Activated T-helper 1 cell treated with Interleukin-2 at 50 U/mL for 16 hours (primary cell): ENCODE measurements at places on chromosomes 3 and 15.

DNA sequence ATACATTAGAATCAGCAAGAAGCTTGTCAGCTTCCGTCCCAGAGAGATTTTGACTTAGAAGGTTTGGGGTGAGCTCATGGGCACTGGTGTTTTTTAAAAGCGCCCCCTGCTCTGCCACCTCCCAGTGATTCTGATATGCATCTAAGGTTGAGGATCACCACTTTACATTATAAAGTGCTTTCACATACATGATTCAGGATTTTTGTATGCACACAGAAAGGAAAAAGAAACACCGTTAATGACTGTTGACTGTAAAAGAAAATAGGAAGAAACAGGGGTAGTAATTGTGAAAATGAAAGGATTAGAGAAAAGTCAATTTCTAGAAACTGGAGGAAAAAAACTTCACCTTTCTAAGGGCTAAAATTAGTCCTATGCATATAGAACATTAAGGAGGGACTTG, 104.9 kb upstream of the ZBED2 start:
- DNase-seq, result no peak

DNA sequence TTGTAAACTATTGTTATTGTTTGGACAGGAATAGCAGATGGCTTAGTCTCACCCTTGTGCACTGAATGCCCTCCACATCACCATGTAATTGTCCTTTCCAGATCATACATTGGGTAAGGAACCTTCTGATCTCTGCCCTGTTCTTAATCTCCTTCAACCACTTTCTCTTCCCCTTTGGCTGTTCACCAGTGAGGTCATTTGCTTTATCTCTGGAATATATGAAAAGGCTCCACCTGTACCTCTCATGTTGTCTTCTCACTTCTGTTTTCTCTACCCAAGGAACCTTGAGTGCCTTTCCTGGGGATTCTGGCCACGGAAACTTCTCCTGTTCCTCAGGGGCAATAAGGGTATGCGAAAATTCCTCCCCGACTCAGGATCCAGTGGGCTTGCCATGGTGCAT, 28.5 kb downstream of the MCTP2 start:
- DNase-seq, result no peak

DNA sequence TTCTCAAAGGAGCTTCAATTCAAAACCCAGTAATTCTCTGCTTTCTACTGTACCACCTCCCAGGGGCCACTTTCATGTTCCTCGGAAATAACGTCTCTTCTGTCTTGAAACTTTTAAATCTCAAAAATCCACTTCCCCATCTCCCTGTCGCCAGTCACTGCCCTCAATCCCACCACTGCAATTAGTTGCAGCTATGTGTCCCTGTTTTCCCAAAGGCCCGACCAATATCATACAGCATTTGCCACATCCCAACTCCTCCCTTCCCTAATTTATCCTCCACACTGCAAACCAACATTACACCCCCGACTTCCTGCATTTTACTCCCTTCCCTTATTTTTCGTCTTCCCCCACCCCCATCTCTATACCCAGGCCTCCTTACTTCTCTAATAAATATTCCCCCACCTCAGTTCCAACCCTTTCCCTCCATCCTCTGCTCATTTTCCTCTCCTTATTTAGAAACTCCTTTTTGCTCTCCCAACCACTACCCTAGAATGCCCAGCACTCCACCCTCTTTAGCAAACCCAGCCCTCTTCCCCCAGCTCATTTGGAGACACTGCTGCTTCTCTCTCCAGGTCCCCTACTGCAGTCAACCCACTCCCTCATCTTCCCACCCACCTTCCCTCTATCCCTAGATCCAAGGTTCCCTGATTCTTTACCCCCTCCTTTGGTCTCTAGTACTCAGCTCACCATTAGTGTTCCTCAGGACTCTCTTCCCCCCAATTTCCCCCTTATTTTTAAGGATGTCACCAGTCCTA, 1.1 kb downstream of the NPTN start:
- no peak for DNase-seq

DNA sequence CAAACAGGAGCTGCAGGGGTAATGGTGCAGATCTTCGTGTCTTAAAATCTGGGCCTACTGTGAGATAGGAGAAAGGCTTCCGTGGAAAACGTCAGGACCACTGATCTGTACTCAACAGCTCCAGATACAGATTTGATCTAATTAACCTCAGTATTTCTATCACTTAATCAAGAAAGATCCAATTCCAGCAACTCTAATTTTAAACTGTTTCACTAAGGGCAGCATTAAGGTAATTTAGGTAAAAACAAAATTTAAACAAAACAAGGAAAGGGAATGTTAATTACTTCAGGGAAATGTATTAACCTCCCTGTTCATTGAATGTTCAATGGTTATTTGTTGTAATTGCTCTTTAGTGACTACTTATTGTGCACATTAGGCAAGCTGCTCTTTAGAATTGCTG, 26.4 kb upstream of the TTC14 start:
- DNase-seq, result no peak

DNA sequence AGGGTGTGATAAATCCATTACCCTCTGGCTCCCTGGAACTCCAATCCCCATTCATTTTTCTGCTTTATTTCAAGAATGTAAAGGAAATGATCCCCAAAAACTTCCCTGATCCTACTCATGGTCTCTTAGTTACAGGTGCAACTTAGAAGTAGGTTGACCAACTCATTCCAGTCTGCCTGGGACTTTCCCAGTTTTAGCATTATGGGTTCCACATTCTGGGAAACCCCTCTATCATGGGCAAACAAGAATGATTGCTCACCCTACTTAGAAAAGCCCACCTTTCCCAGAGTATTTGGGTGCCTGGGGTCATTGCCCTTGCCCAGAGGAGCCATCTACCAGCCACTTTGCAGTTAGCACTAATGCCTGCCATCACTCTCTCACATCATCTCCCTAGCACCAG, 15.6 kb downstream of the CLDN18 start:
- DNase-seq, result no peak

DNA sequence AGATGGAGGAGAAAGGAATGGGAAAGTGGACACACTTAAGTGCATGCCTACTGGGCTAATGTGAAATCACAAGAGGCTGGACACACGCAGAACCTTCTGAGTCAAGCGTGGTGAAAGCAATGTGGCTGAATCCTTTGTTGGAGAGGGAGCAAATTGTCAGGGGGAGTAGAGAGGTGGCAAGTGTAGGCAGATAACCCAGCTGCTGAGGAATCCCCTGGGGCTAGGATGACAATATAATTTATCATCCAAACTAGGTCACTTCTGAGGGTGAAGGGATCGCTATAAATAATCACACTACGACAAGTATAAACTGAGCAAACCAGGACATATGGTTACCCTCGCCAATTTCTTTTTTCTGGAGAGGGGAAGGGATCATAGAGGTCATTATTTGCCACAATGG, 28.7 kb downstream of the TAMM41 start:
- DNase-seq, result no peak

- no peak for DNase-seq
Observed at GRCh38 chr3:187737368-187738070, 7.7 kb downstream of the BCL6 start.

- no peak for DNase-seq
Observed at GRCh38 chr3:16253601-16254000, 11.1 kb downstream of the DPH3 start.

DNA sequence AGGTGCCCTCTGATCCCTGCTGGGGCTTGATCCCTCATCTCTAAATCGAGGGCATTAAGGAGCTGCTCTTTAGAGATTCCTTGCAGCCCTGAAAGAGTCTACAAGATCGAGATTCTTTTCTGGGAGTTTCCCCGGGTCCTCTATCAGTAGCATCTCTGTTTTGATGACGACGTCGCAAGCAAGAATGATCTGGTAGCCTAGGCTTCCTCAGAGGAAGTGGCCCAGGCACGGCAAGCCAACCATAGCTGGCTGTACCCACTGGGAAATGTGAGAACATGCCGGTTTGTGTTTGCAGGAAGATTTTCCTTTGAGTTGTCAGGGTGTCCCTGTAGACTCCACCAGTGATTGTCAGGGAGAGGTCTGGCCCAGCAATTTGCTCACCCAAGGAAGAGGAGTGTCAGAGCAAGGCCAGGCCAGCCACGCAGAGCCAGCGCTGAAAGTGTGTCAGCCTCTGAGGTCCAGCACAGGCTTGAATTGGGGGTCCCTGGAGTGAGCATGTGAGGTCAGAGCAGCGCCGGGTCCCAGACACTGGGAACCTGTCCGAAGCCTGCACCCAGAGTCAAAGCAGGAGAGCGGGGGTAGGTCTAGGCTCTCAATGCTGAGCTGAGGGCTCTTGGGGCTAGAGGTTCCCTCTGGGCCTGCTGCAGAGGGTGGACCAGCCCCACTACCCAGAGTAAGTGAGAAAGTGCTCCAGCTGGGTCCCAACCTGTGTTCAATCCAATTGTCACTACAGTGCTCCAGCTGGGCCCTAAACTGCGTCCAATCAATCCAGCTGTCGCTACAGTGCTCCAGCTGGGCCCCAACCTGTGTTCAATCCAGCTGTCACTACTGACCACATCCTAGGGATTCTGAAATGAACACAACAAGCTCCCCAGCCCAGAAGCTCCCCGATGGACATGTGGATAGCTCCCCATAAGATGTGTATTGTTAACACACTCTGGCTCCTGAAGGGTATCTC, 95.7 kb downstream of the CHDH start:
- DNase-seq, result no peak

DNA sequence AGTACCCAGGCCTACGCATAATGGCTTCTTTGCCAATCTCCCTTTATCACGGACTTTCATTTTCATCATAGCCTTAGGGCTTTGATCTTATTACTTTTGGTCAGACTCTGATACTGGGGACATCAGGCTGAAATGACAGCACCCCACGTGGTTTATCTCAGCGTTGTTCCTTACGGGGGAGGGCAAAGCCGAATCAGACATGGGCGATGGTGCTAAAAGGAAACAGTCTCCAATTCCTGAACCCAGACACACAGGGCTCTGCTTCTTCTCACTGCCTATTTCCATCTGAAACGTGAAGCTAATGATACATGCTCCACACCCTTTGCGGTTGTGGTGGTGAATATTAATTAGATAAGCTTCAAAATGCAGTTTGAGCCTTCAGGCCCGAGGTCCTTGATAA, 59.4 kb upstream of the CD47 start:
- DNase-seq, result no peak

DNA sequence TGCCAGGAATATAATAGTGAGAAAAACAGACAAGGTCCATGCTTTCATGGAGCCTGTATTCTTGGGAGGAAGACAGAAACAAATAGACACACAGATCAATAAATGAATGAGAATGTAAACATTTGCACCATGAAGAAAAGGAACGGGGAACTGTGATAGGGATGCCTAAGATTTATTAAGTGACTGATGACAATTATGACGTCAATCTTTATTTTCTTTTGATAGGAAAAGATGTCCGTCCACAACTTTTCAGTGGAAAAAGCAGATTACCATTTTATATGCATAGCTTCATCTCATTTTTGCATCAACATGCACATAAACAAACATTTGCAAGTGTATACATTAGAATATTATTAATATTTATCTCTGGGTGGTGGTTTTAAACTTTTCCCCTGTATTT, 27.9 kb upstream of the WNT5A start:
- no peak for DNase-seq

- no peak for DNase-seq
Observed at GRCh38 chr3:141450727-141451375, 36.0 kb upstream of the RASA2 start.

DNA sequence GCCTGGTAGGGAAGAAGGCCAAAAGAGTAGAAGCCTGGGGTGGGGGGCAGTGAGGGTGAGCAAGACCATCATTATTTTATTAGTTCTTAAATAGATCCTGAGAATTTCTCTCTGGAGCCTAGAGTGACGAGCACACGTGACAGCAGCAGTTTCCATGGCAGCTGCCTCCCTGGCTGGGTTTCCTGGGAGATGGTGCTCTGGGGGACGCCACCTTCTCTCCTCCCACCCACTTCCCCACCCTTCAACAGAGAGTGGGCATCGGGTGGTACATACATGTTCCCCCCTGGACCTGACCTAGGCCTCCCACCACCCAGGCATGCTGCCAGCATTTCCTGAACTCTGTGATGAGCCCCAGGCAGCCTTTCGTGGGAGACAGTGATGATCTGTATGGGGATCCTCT, 12.9 kb downstream of the CELF6 start:
- DNase-seq, result no peak

GRCh38 chr3:22296601-22297000, 545.6 kb upstream of the ZNF385D start:
- no peak for DNase-seq

GRCh38 chr15:100681335-100681746, 79.0 kb downstream of the ASB7 start:
- DNase-seq, result no peak

DNA sequence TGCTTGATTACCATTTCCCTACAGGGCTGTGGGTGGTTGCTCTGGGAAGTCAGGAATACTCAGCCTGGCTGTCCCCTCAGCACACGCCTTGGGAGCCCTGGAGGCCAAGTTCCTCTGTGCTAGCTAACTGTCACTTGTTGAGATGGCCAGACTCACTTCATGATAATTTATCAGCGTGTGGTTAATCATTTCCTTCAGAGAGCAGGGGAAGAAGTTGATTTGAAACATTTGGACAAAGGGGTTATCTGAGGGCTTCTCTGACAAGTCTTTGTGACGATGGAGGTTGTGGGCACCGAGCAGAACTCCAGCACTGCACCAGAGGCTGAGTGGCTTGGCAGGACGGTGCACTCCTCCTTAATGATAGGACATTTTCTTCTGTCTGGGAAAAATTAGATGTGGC, 61.9 kb downstream of the WHAMM start:
- DNase-seq, result no peak

GRCh38 chr3:195171093-195171873, 99.7 kb downstream of the XXYLT1 start:
- DNase-seq, result no peak

GRCh38 chr15:63870487-63871209, 36.9 kb upstream of the HERC1 start:
- no peak for DNase-seq

- DNase-seq, result no peak
Observed at GRCh38 chr3:42613462-42613861, 13.0 kb downstream of the NKTR start.

GRCh38 chr3:194532591-194532990, 45.8 kb upstream of the ATP13A3 start:
- no peak for DNase-seq

DNA sequence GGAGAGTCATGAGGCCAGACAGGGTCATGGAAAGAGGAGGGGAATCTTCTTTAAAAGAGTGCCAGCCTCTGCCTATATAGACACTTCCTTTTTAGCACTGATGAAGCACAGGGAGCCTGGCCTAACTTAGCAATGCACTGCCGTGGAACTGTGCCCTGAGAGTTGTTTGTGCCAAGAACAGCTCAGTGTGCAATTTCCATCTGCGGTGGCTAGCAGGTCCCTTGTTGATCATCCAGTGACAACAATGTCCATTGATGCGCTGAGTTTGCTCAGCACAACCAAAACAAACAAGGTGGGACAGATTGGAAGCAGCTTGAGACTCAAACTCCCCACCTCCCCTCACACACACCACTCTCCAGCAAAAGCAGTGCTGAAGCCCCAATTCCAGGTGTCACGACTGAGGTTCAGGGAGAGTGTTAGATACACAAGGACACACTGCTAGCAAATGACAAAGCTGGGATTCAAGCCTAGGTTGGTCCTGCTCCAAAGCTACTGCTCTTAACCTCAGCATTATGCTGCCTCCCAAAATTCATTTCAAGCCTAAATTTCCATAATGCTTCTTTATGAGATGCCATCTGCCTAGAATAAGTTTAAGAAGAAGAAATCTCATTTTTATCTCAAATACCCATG, 316.6 kb upstream of the UBE2E2 start:
- no peak for DNase-seq
